ENCODE measurements at places on chromosomes 5 and 9.
A peak's percentile ranks its signal among the peaks of the same experiment; 100 is the strongest.

DNA sequence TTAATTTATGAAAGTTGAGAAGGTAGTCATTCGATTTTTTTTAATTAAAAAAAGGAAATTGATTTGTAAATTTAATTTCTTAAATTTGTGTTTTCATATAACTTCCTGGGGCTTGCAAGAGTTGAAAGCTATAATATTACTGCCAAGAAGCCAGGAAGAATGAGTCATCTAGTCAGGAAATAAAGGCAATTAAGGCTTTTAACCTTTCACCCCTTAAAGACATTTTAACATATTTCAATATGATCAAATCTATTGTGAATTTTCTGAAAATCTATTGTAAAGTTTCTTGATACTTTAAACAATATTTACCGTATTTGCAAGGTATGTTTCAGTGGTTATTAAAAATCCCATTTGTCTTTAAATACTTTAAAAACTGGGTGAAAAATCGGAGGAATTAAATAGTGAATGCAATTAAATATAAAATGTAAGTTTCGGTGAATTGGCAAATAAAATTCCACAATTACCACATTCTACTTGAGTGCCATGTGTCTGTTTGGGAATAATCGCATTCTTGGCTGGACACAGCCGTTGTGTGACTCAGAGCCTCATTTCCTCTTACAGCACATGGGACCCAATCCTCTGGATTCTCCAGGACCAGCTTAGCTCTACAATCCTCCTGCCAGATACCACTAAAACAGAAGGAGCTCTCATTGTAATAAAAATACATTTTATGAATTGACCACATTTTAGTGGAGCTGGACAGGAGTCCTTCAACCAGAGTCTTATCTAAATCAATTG is 310.7 kb downstream of the HCN1 start:
- DNase-seq = no peak

GRCh38 chr5:134577022-134577795 is 51.7 kb downstream of the JADE2 start:
- DNase-seq = no peak

- peak; percentile 46 for DNase-seq
Measured at GRCh38 chr9:133737774-133738639, at the start of gene SARDH. Gene SARDH (minus strand): TSS chr9:133738352. CDS start chr9:133734173, 4,179 bp downstream.

DNA sequence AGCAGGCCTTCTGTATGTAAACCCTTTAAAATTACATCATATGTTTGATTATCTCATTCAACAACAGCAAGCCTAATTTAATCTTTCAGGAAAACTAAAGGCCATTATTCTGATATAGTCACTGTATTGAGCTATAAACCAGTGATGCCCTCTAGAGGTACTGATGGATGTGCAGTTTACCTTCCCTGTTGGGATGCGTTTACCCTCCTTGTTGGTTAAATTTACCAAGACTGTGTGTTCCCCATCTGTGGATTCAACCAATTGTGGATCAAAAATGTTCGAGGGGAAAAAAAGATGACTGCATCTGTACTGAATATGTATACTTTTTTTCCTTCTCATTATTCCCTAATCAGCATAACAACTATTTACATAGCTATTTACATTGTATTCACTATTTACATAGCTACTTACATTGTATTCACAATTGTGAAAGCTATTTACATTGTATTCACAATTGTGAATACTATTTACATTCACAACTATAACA is 3.7 kb upstream of the BAAT start:
- DNase-seq = no peak

- DNase-seq = no peak
Measured at GRCh38 chr9:123465304-123465703, 109.3 kb downstream of the CRB2 start.

- no peak for DNase-seq
Measured at GRCh38 chr9:112258106-112258505, 75.3 kb downstream of the PTBP3 start.

DNA sequence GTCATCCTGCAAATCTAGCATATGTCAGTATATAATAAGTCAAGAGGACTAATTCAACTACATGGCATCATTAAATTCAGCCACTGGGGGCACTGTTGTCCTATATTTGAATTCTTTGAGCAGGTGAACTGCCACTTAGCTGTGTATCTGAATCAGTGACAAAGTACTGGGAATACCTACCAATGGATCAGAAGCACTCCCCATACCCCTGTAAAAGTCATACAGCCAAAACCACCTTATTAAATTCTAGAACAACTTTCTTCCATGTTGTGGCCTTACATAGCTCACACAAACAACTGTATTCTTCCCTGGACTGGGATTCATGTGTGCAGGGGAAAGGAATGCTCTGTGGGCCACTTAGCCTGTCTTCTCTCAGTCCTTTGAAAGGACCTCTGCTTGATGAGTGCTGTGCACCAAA is 57.4 kb upstream of the PLPP6 start:
- DNase-seq = peak; percentile 17

DNA sequence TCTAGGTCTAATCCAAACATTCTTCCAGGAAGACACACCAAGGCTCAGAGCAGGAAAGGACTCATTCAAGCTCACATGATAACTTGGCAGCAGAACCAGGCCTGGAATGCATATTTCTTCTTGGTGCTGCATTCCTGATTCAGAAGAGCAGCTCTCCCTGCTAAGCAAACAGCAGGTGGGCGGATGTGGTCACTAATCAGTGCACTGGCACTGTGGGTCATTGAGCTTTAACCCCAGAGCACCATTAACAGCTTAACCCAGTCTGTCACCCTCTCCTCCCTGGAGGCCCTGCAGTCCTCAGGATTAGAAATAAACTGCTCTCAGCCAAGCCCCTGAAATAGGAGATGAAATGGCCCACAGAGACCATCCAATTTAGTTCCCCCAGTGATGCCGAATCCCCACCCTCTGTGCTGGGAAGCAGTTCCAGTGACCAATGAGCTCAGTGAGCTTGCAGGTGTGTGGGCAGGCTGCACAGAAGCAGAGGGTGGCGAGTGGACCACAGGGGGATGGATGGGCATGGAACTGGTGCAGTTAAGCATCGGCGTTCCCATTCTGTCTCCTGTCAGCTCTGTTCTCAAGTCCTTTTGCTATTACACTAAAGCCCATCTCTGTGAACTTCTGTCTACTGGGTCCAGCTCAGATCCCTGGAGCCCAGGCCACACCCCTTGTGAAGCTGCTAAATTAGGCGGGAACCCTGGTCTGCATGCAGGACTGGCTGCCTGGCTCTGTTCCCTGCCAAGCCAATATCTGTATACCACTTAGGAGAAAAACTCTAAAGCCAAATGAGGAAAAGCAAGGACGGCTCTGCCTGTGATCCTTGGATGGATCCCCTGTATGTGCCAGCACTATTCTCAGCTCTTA is 16.6 kb upstream of the MEGF9 start:
- DNase-seq = no peak

DNA sequence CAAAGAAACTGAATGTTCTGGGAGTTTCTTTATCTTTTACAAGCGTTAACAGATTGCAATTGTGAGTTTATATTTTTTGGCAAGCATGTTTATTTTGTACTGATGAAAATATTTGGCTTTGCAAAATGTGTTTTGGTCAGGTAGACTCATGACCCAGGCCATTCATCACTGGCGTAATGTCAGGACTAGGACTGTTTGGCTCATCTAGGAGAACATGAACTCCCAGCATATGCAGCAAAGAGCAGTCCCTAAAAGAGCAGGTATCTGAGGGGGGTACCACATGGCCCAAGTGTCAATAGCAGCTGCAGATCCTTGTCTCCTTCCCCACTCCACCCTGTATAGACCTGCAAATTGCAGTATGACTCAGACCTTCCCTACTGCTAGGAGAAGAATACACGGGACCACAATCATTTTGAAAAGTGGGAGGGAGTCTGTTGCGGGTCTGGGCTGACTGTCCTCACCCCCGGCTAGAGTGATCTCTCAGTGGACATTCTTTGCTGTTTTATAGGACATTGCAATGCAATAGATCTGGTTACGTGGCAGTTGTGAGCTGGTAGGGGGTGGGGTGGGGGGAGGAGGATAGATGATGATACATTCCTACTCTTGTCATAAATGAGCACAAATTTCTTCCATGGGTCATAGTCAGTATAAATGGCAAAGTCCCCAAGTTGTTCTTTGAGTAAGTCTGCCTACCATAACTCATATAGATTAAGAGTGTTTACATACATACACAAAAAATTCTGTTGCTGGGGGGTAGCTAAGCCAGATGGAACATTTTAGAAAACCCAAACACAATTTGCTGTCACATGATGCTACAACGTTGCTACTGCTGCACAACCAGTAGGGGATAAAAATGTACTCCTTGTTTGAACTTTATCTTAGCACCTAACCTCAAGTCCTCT is 20.8 kb upstream of the SNCAIP start:
- no peak for DNase-seq

DNA sequence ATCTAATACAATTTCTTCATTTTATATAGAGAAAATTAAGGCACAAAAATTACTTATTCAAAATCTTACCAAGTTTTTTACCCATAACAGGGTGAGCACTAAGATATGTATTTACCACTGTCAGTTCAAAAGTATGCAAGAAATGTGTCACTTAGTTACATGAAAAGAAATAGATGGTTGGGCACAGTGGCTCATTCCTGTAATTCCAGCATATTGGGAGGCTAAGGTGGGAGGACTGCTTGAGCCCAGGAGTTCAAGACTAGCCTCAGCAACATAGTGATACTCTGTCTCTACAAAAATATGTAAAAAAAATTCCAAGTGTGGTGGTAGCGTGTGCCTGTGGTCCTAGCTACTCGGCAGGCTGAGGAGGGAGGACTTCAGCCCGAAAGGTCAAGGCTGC is 19.4 kb downstream of the YIPF5 start:
- no peak for DNase-seq

GRCh38 chr9:133125941-133126696 is 5.1 kb upstream of the RALGDS start:
- no peak for DNase-seq

DNA sequence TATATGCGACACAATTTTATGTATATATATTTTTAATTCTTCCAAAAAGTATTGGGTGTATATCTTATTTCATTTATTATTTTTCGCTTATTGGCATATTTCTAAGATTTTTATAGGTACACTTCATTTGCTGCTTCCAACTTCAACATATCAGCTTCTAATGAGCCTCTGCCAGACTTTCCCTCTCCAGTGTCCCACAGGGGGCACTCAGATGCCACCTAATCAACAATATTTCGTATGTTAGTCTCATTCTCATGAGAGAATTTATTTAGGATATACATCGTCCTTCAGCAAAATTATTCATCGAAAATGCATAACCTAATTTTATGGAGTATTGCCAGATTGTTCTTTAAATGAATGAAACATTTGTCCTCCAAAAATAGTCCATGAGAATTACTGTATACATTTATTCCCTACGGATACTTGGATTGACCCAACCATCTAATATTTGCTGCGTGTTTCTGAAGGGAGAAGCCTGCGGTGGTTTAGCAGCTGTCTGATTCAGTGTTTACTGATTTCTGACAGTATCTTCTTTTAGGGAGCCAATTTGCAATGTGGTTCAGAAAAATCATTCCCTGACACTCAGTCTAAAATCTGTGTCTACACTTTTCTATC is 100.6 kb upstream of the SELENOP start:
- DNase-seq = peak; percentile 31

DNA sequence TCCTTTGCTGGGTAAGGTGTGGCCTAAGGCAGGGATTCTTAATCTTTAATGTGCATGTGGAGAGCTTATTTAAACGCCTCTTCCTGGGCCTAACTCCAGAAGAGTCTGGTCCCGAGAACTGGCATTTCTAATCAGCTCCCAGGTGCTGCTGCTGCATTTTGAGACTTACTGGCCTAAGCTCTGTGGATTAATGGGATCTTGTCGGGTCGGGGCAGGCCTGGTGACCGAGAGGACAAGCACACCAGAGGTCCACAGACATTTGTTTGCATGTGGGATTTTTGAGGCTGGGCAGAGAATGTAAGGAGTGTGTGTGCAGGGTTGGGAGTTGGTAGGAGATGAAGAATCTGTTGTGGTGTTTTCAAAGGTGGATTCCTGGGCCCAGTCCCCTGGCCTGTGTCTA is 95.0 kb upstream of the DAP start:
- DNase-seq = no peak

- no peak for DNase-seq
Measured at GRCh38 chr5:133432956-133433532, 179.3 kb downstream of the FSTL4 start.

GRCh38 chr5:144451187-144451973 is 280.7 kb downstream of the KCTD16 start:
- DNase-seq = no peak

GRCh38 chr5:124747791-124748686 is 1.6 kb upstream of the ZNF608 start:
- no peak for DNase-seq

GRCh38 chr5:53962306-53962705 is 348.1 kb downstream of the ARL15 start:
- no peak for DNase-seq

DNA sequence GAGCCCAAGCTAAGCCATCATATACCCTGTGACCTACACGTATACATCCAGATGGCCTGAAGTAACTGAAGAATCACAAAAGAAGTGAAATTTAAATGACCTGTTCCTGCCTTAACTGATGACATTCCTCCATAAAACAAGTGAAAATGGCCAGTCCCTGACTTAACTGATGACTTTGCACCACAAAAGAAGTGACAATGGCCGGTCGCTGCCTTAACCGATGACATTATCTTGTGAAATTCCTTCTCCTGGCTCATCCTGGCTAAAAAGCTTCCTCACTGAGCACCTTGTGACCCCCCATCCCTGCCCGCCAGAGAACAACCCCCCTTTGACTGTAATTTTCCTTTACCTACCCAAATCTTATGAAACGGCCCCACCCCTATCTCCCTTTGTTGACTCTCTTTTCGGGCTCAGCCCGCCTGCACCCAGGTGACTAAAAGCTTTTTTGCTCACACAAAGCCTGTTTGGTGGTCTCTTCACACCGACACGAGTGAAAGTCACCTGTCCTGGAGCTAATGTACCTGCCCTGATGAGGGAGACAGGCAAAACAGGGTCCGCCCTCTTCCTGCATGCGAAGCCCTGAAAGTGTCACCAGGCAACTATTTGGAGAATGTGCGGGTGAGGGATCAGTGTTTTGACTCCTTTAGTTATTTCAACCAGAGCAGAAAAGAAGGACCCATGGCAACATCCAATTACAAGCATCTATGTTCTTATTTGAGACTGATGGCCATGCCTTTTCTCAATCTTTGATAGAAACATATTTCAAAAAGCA is 266.1 kb downstream of the SMARCA2 start:
- no peak for DNase-seq

GRCh38 chr9:82284758-82285157 is 296.2 kb downstream of the SPATA31D1 start:
- DNase-seq = no peak

DNA sequence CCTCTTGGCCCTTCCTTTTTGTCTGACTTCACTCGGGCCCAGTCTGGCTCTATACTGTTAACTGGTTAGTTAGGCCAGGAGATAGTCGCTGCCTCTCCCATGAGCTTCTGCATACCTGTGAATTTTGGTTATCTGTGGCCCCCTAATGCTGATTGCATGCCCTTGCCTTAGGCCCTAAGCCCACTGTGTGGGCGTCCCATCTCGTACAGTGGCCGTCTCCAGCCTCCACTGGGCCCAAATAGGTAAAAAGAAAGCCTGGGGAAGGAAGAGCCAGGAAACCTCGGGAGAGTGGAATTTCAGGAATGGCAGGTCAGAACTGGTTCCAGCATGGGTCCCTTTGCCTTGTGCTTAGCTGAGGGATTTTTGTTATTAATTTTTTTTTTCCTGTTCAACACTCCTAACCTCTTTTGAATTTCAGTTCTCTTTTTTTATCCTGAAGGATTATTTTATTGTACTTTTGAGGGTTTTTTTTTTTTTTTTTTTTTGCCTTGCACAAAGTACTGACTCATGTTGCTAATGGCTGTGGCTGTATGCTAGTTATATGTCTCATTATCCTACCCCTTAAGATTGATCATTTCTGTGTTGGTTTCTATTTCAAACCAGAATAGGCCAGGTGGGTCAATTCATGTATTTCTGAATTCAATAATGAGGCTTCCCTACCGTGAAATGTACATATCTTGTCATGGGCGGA is 3.4 kb downstream of the PRRC2B start:
- DNase-seq = no peak
